ENCODE measurements at places on chromosomes 4 and X.
A peak's percentile ranks its signal among the peaks of the same experiment; 100 is the strongest.

GRCh38 chr4:83387012-83387411 is 52.4 kb upstream of the HPSE start:
- DNase-seq = no peak

DNA sequence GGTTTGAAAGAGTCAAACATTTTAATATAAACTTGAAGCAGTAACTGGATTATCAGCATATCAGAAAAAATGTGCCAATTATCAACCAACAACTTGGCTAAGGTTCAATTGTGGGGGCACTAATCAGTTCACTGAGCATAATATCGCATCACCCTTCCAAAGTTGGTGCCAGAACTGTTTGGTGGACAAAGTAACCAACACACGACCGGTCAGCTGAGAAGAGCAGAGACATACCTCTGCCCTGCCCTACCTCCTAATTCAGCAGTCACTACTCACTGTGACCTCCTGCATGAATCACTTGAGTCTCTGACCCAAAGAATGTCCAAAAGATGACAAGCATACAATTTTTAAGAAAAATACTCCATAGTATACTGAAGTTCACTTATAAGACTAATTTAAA is 53.2 kb downstream of the TSPAN5 start:
- no peak for DNase-seq

DNA sequence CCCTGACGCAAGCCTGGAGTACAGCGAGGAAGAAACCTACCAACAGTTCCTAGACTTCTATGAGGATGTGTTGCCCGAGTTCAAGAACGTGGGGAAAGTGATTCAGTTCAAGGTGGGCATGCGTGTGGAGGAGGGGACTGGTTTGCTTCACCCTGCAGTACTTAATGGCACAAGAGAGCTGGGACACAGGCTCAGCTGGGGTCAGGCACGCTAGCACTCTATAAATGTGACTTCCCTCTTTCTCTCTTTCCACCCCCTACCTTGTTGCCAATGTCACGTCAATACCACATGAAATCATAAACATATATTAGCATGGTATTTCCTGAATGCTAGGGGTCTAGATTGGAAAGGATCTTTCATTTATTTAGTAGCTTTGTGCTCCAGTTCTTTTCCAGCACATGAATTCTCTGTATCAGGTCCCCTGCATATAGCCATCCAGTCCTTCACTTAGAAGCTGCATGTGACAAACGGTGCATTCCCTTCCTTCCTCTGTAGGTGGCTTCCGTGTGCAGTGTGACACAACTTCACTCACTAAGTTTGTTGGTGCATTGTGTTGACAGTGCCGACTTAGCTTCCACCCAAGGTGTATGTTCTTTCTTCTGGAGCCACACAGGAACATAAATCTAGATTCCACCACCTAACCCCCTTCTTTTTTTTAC is 25.6 kb downstream of the ZRSR2 start:
- peak; percentile 24 for DNase-seq

GRCh38 chrX:78643874-78644273 is 15.3 kb downstream of the RTL3 start:
- no peak for DNase-seq

DNA sequence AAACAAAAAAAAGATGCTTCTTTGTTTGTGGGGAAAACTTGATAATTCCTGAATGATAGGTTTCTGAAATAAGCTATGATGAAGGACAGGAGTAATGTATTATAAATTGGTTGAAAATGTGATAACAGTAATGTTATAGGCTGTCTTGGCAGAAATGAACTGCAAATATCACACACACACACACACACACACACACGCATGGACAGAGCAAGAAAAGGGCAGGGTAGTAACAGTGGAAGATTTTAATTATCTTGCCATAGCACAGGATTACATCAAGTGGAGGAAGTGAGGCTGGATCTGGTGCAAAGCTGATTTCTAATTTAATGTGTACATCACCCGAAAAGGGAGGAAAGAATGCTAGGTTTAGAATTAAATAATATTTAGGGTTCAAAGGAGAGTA is 97.5 kb upstream of the CXXC4 start:
- no peak for DNase-seq
